ENCODE measurements at places on chromosomes 12 and 14.

GRCh38 chr12:115213538-115214016 is 529.6 kb upstream of the TBX3 start:
- no peak for DNase-seq

GRCh38 chr12:52038447-52038846 is 12.8 kb upstream of the NR4A1 start:
- DNase-seq: no peak

DNA sequence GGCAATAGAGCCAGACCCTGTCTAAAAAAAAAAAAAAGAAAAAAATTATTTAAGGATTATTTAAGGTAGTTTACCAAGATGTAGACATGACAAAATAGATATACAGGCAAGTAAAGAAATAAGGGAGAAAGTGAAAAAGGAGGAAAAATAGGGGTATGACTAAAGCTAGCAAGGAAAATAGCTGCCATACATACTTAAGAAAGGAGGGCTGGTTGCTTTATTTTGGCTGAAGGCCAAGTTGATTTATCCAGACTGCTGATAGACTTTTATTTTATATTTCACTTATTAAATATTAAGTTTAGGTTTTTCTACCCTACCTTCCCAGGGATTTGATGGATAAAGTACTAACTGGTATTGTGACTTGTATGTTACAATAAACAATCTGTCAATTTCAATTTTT is 8.3 kb upstream of the AEBP2 start:
- no peak for DNase-seq

GRCh38 chr14:41490323-41490722 is 116.4 kb upstream of the LRFN5 start:
- DNase-seq: no peak

- no peak for DNase-seq
Measured at GRCh38 chr12:92639017-92639416, 63.8 kb upstream of the PLEKHG7 start.

DNA sequence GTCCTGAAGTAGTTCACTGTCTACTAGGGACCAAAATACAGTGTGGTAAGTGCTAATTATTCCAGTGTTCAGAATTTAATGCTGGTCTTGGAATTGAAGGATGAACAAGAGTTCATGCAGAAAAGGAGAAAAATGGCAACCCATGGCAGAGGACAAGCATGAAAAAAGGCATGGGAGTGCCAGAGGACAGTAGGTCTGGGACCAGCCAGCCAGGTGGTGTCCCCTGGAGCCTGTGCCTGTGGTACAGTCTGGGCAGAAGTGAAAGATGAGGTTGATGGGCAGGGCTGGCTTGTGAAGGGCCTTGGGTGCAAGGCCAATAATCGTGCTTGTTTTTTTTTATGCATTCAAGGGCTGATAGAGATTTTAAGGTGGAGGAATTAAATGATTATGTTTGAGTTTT is 21.0 kb downstream of the C12orf75 start:
- no peak for DNase-seq

- no peak for DNase-seq
Measured at GRCh38 chr14:33951183-33951840, 438 bp upstream of the EGLN3 start.

- DNase-seq: no peak
Measured at GRCh38 chr14:95313190-95313589, 6.5 kb downstream of the CLMN start.

- DNase-seq: no peak
Measured at GRCh38 chr14:54652188-54652587, 85.3 kb downstream of the SAMD4A start.

GRCh38 chr14:59161561-59162175 is 26.8 kb upstream of the DAAM1 start:
- peak; percentile 17 for DNase-seq

- no peak for DNase-seq
Measured at GRCh38 chr14:86915406-86915805, 1077.6 kb downstream of the GALC start.

GRCh38 chr12:80625901-80626300 is 81.5 kb upstream of the MYF6 start:
- DNase-seq: no peak
